ENCODE measurements at places on chromosomes 13 and 19. TPM values are rescaled to one million over a fixed set of nuclear protein-coding genes. Genes with fewer than 3 reads are reported as not detected.

- no peak for ATAC-seq
Observed at GRCh38 chr19:55319785-55320184, 5.4 kb downstream of the TMEM150B start.

DNA sequence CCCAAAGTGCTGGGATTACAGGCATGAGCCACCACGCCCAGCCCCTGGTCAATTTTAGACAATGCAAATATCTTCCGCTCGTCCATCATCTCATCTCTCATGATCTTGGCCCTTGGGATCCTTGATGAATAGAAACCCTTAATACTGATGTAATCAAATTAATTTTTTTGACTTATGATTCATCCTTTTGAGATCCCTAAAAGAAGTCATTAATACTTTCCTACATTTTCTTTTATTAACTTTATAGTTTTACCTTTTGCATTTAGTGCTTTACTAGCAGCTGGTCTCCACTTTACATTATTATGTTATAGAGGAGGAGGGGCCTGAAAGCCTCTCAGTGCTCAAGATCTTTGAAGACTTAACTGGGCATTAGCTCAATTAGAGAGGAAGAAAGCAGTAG is 7.7 kb upstream of the KASH5 start:
- ATAC-seq, result no peak

- no peak for ATAC-seq
Observed at GRCh38 chr19:16405091-16405490, 66.7 kb downstream of the EPS15L1 start.

- ATAC-seq, result no peak
Observed at GRCh38 chr19:5950741-5951140, 27.2 kb downstream of the RANBP3 start.

DNA sequence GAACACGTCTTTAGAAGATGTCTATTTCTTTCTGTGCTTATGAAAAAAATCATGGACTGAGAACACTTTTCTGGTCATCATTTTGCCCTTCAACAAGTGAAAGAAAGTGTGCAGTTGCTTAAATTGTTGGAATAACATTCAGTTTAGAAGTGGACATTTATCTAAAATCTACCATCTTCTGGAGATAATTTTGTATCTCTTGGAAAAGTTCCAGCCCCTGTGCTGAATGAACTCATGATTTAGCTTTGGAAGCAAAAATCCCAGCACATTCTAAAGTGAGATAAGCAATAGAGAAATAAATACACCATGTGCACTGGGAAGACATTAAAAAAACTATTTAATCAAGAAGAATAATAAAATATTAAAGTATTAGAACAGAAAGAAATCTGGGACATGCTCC is 1420.8 kb upstream of the SLC10A2 start:
- no peak for ATAC-seq

DNA sequence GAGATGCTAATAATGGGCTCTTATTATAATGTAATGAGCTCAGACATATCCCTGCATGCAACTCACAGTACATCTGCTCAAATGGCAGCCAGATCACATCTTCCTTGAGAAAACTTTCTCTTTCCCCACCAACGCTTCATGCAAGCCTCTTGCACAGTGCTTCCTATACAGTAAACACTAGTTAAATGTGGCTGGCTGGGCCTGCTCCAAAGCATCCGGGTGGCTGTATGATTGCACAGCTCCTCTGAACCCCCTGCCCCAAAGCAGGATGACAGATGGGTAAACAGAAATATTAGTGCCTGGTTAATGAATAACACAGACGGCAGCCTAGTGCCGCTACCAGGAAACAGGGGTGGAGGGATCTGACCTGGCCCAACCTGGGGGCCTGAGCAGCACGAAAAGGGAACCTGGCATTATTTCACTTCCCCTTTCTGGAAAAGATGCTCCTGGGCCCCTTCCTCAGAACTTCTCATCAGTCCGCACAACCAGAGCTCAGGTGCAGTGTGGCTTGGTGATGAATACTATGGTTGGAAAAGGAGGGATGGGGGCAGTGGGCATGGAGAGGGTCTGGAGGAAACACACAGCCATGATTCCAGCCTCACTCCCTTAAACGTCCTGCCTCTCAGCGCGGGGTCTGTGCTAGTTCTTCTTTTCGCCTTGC is 10.8 kb downstream of the FFAR2 start:
- ATAC-seq, result no peak

DNA sequence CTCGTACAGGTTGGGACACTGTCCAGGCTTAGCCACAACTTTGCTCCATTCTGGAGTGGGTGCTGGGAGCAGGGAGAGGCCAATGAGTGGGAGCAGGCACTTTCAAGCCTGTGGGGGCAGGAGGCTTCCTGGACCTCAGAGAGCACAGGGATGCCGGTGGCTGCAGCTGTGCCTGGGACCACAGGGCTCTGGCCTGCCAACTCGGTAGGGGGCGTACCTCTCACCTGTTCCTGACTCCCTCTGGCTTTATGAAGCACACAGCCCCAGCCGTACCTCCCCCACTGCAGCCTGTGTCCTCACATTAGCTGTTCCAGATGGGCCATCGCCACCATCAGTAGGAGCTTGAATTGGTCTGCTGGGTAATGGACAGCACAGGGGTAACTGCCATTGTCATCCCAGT is 278.7 kb upstream of the KLHL1 start:
- no peak for ATAC-seq

- ATAC-seq, result peak; percentile 11
Observed at GRCh38 chr19:45508417-45508860, 1.2 kb downstream of the VASP start.

DNA sequence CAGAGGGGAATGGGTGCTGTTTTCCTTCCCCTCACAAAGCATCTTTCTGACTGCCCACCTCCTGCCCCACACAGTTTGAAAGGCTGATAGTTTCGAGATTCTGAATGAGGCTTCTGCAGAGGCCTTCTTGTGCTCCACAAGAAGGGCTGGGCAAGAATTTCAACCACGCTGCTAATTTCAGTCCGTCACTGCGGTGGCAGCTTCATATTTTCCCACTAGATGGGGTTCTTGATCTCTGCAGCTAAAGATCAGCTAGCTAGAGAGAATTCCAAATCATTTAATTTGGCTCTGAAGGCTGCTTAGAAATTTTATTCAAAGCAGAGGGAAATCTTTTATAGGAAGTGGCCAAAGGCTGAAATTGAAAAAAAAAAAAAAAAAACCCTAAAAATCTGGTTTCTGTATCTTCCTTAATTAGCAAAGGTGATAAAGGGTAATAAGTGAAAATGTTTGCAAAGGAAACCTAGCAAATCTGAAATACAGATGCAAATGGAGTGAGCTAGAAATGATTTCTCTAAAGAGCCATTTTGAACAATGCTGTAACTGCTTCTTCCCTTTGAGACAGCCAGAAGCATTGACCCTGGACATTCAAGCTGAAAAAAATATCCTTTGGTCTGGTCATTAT is 38.0 kb upstream of the C13orf42 start:
- no peak for ATAC-seq

DNA sequence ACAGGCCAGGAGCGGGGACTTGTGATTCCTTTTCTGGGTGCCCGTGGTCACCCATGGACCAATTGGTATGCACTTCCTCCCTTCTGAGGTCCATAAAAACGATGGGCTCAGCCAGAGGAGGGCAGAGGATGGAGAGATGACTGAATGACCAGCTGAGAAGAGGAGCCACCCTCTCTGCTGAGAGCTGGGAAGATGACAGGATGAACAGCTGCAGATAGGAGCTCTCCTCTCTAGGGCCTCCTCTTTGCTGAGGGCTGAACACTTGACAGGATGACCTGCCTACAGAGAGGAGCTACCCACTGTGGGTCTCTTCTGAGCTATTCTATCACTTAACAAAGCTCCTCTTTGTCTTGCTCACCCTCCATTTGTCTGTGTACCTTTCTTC is 4.1 kb downstream of the IGFL4 start:
- no peak for ATAC-seq

DNA sequence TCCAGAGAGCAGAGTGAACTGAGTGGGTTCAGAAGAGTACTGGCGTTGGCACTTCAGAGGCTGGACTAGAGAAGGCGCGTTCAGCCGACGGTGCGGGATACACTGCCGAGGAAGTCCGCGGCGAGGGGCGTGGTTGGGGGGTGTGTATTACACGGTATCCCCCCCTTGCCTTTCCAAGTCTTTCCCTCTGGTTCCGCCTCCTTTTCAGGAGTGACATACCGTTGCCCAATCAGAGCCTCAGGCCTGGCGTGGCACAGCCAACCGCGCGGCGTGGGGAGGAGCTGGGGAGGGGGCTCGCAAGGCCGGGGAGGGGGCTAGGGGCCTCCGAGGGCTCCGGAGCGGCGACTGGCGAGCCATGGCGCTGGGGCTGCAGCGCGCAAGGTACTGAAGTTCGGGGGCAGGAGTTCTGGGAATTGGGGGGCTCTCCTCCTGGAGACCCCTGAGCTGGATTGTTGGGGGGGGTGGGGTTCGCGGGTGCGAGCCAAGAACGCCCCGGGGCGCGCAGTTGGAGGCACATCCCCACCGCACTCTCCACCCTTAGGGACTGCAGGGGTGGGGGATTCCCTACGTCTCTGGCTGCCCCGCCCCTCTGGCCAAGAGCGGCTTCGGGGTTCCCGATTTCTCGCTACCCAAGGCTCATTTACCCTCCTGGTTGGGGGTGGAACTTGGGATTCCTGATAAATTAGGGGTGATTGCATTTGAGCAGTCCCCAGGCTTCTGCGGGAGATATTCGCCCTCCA is at the start of gene HIF3A:
TSS of gene HIF3A (plus strand) at position 321 of the 740 bp plus-strand sequence. CDS start at position 356, 35 bp downstream.
- no peak for ATAC-seq

- no peak for ATAC-seq
Observed at GRCh38 chr19:30830875-30831274, 458.7 kb downstream of the ZNF536 start.

DNA sequence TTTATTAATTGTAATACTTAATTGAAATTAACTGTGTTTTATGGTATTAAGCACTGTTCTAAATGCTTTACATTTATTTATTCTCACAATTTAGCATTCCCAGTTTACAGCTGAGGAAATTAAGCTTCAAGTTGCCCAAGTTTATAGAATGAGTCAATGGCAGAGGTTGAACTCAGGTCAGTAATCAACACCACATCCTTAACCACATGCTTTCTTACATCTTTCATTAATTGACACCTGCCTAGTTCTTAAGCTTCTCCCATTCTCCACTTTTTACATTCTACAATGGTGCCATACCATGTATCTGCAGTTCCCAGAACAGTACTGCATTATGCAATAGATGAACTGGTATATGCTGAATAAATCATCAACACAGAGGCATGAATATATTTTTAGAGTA is 11.7 kb upstream of the RBM26 start:
- no peak for ATAC-seq

- ATAC-seq, result peak; percentile 84
Observed at GRCh38 chr13:74191410-74191809, 57.2 kb upstream of the KLF12 start.

GRCh38 chr13:89496478-89496877 is 1825.3 kb downstream of the SLITRK5 start:
- ATAC-seq, result no peak

DNA sequence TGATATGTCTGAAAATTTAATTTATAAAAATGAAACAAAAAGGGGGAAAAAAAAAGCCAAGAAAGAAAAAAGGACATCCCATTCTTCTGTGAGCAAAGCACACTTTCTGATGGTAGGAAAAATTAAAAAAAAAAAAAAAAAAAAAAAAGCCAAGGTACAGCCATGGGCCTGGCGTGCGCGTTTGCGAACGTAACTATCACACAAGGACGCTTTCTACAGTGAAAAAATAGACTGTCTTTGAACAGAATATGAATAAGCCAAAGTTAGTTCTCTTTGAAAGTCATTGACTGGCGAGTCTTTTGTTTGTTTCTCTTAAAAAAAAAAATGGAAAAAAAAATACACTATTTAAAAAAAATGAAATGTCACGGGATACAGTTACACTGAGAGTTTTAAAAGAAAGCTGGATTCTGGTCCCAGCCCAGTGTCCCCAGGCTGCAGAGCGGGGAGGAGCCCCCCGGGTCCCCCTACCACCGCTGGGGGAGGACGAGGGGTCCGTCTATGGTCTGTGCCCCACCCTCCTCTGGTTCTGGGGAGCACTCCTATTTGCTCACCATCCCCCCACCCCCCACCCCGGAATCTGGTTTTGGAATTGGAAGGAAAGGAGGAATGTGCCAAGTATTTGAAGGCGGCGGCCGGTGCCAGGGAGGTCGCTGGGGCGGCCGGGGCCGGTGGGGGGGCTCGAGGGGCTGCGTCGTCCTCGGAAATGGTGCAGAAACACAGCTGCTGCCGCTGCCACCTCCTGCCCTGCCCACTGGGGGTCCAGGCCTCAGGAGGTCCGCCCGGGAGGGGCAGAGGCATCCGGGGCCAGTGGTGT is 134.5 kb downstream of the PTPRS start:
- ATAC-seq, result no peak

- no peak for ATAC-seq
Observed at GRCh38 chr13:99721606-99722337, 220.5 kb downstream of the TM9SF2 start.

- ATAC-seq, result no peak
Observed at GRCh38 chr13:24740014-24740890, 23.7 kb upstream of the RNF17 start.

DNA sequence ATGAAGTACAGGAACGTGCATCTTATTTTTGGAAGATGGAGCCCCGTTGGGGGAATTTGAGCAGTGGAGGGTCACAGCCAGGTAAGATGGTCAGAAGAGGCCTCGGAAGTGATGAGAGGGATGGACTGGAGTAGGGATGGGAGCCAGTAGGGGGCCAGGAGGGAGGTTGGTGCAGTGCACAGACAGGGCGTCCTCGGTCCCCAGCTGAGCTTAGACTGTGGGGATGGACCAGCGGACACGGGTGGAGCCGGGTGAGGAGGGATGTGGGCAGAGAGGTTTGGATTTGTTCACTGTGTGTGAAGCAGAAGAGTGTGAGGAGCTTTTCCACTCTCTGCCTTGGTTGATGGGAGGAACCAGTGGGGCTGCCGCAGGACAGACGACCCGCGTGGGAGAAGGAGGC is 10.6 kb downstream of the RPS9 start:
- no peak for ATAC-seq

GRCh38 chr19:14446336-14447036 is 13.4 kb downstream of the PKN1 start:
- no peak for ATAC-seq

- ATAC-seq, result no peak
Observed at GRCh38 chr13:77002590-77003190, 10.8 kb downstream of the CLN5 start.

GRCh38 chr19:58562122-58563033 is 4.0 kb upstream of the UBE2M start:
- ATAC-seq, result peak; percentile 16

- ATAC-seq, result no peak
Observed at GRCh38 chr13:72397265-72397664, 330.2 kb downstream of the MZT1 start.

The GJB2 gene
- 84.4 TPM for total RNA-seq

The SIGLEC12 gene
- total RNA-seq, result 0.34 TPM

The KIR3DL1 gene
- not detected for total RNA-seq

The MEIS3 gene
- 0.39 TPM for total RNA-seq

The CGB2 gene
- total RNA-seq, result not detected

The IFNL1 gene
- total RNA-seq, result not detected

The CD209 gene
- total RNA-seq, result not detected

The FGF22 gene
- total RNA-seq, result 1.7 TPM

The SIGLECL1 gene
- not detected for total RNA-seq
